ENCODE measurements at places on chromosomes 16 and 17.

- no peak for DNase-seq
These were observed 114.0 kb downstream of the C16orf95 start for GRCh38 chr16:87203060-87203656.

DNA sequence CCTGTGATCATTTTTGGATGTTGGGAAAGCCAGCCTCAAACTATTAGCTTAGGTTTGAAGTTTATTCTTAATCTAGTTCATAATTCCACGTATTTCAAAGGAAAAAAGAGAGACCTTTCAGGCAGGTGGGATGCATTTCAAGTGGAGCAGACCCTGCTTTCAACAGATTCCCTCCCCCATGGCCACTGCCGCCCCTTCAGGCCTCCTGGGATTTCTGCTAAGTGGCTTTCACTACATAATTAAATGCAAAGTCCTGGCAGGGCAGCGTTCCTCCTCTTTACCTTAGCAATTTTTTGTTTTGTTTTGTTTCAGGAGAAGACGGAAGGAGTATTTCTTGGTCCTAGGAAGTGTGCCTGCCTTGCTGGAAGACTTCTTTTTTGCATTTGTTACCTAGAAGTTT lies 36.6 kb downstream of the MAF start:
- no peak for DNase-seq

DNA sequence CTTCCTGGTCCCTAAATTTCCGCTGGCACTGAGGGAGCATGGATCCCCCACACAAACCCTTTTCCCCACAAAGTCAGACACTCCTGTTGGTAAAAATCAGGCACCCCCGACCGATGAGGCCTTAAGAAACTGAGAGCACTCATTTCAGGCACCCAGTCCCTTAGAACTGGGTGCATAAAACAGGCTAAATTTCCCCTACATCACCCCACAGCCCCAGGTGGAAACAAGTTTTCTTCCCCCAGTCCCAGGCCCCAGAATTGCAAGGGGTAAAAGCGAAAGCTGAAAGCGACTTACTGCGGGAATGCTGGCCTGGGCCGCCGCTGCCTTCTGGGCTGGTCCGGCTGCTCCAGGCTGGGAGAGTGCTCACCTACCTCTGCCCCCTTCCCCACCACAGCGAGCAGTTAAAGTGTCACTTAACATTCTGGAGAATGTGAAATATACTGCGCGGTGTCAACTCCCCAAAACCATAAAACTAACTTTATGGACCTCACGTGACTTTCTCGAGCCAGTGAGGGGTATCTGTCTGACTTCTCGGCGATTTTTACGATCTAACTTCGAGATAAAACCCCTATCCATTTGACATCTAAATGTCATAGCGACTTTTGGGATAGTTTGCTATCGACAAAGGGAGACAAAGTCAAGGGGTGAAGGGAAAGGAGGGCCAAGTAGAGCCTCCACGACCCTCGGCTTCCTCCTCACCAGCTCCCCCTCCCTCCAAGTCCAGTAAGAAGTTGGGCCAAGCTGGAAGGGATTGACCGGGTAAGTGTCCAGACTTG lies at the start of gene HOXB3:
TSS of gene HOXB3 (minus strand) at position 411 of the 776 bp plus-strand sequence. CDS start 37,767 bp downstream, outside the sequence.
- DNase-seq = no peak

DNA sequence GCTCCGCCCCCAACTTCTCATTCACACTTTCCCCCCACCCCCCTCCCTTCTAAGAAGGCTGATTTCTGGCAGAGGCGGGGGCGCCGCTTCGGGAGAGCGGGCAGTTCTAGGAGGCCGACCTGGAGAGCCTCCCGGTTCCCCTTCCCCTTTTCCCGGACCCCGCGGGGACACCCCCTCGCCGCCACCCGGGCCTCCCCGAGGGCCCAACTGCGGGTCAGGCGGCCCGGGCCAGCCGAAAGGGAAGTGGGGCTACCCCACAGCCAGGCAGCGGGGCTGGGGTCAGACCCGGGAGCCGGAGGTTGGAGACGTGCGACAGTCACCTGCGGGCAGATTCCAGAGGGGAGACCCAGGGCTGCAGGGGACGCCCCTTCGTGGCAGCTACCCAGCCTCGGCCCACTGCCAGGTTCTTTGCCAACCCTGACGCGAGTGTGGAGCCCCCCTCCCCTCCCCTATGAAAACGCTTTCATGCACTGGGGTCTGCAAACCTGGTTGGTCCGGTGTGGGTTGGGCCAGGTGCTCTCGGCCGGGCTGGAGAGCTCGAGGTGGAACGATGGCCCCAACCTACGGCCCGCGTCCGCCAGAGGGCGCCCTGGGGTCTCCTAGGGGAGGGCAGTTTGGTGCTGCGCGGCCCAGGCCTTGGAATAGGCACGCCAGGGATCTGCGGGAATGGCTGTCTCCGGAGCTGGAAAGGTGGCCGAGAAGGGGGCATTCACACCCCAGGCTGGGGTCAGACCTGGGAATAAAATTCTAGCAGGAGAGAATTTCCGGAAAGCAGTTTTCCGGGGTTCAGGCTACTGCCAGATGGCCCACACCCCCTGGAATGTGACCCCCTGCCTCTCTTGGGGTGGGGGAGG lies 721 bp upstream of the SOCS3 start:
- DNase-seq = no peak

- DNase-seq = no peak
These were observed 1.1 kb downstream of the SGF29 start for GRCh38 chr16:28554634-28555423.

DNA sequence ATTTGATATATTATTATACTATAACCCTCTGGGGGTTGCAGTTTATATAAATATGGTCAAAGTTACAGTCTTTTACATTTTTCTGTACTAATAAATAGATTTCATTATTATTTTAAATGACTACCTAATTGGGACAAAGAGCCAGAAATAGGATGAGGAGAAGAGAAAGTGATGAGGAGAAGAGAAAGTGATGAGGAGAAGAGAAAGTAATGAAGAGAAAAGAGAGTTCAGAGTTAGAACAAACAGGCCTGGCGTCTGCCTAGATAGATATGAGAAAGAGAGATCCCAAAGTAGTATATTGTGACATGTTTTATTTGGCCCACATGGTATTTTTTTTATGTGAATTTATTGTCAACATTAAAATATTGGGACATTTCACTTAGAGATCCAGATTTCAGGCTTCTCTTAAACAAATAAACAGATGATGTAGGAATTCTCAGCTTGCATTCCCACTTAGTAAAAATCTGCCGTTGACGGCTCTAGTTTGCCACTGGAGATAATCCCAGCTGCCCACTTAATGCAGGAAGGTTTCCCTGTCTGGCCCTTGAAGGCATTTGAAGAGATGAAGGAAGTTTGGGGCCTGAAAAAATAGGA lies 210.7 kb downstream of the STX8 start:
- DNase-seq = no peak

- DNase-seq = no peak
These were observed 1.4 kb downstream of the CHAD start for GRCh38 chr17:50467114-50467854.

DNA sequence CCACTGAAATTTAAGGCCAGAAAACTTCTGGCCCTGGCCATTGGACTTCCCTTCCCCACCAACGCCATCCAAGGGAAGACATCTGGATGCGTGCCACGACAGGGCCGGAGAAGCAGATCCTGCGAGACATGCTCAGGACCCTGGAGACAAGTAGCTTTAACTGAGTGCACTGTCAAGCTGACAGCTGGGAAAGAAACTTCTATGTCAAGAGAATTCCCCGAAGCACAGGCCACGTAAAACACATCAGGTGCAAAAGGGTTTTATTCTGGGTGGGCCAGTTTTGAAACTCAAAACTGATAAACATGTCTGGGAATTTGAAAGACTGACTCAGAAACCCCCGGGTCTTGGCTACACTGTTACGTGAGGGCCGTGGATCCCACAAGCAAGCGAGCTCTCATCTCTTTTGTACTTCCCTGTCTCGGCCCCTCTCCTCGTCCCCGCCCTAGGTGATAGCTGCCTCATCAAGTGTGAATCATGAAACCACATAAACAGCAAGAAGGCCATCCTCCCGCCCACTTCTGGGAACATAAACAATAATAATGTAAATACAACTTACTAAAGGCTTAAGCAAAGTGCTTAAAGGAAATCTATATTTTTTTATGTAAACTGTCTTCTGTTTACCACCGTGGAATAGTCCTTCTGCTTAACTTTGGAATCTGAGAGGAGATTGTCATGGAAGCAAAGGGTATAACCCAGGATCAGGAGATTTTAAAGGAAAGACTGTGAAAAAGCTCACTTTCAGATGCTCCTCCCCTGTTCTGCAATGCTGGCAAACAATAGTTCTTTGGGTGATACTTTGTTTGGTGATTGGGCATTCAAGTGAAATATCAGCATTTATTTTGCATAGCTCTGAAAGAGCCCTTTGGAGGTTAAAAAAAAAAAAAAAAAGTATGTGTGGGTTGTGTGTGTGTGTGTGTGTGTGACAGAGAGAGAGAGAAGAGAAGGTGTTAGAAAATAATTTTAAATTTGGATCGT lies 406.0 kb upstream of the MAF start:
- DNase-seq = no peak

DNA sequence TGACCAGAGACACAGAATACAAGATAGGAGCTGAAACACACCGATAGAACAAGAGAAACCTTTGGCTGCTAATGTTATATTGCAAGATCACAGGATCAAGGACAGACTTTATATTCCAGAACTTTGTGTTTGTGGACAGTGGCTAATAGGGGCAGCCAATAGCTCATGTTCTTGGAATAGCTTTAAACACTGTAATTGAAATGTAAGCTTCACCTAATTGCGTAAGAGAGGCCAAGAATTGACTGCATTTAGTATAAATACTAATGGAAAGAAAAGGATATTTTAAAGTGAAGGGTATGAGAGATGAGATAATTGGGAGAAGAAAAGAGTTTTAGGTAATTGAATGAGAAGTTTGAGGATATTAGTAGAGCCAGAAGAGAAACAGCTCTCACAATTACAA lies 758.8 kb downstream of the CDH11 start:
- DNase-seq = no peak

DNA sequence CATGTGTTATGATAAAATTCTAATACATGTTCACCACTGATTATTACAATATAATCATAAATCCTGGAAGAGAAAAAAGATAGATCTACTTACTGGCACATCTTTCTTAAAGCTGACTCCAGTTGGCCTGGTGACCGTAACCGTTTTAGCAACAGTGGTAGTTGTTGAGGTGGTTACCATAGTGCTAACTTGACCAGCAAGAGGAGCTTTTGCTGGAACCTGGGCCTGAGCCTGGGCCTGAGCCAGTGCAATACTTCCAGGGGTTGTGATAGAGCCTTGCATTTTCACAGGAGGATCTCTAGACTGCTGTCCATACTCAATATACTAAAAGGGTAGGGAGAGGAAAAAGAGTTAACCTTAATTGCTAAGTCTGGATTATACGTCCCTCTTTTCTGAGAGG lies 36.2 kb downstream of the SETD6 start:
- DNase-seq = no peak

Measured in vagina (tissue), 2 donors.